ENCODE measurements at places on chromosomes 4 and X.

- DNase-seq, result no peak
These were observed 1293.6 kb upstream of the TENM3 start for GRCh38 chr4:180949424-180950213.

DNA sequence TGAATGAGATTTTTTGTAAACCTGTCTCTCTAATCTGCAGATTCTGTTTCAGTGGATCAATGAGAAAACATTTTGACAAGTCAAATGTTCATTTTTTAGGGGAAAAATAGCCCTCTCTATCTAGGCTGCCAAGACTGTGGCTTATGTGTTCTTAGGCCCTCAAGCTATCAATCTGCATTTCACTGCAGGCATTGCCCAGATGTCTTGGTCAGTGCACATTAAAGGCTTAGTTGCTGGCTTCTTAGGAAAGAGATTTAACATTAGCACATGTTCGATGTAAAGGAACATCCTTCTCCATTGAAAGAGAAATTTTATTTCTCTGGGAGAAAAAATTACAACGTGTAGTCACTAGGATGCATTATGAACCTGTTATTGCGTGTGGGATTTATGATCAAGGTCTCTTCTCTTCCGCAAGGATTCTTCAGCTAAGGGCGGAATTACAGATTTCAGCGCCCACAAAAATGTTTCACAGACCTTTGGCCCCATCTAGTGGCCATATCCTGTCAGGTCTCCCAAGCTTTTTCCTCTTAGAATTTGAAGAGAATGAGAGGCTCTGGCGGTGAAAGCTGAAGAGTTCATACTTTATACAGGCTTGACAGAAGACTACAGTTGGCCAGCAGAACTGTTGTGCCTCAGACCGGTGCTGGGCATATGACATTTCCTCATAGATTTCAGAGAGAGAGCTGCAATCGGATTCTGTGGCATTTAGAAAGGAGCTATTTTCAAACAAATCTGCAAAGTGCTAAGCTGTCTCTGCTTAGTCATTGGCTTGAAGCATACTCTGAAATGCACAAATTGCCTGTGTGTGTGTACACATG, 144.6 kb upstream of the NOCT start:
- peak; percentile 91 for DNase-seq

DNA sequence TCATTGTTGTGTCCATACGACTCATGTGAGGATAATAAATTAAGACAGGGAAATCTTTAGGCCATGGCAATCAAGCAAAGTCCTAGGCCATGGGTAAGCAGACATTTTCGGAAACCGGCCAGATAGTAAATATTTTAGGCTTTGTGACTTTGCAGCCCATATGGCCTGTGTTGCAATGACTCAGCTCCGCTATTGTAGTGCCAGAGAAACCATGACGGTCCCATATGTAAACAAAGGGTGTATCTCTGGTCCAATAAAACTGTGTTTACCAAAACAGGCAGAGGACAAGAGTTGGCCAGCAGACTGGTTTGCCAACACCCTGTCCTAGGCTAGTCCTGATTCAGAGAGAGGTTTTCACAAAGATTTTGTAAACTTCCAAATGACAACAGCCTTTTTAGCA, 5.0 kb downstream of the FAM114A1 start:
- no peak for DNase-seq

GRCh38 chrX:78661836-78662235, 2.7 kb upstream of the RTL3 start:
- no peak for DNase-seq

DNA sequence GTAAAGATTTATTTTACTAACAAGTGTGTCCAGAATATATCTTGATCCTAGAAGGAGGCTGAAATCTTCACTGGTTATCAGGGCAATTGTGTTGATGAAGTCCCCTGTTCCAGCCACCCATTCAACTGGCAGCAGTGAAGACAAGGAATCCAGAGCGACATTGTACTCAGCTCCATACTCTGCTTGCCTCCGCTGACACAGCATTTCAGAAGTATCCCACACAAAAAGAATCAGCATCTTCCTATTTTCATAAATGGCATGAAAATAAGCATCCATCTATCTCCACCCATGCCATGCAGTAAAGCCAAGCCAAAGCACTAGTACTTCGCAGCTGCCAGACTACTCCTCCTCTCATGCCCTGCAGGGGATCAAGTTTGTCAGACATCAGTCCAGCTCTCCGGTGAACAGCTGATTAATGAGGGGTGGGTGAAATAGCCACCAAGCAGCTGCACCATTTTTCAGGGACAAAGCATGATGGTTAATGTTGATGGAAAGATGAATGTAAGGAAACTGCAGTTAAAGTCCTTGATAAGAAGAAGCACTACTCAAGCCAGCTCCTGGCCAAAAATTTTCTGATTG, 54.0 kb downstream of the COL25A1 start:
- DNase-seq, result no peak

DNA sequence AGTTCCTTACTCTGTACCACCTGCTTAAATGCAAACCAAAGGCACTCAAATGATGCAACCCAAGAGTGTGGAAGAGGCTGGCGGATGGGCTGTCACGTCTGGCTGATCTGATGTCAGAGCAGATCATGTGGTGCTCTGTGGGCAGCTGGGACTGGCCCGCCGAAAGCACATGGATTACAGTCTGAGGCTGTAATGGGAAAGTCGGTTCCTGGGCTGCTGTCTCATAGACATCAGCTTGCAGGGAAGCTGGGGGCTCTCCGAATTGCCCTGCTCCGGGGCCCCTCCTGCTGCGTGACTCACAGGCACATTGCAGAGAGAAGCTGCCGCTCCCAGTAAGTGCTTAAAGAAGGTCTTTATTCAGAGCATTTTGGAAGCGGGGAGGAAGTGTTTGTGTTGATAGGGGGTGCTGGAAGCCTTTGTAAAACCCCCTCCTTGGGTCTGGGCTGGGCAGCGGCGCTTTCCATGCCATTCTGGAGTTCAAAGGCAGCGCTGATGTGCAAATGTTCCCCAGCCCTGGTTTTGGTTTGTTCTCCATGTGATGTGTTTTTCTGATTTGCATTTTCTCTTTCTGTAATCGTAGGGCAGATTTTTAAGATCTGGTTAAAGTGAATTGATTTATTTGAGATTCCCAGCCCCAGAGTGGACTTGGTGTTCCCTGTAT, 181.1 kb downstream of the LARP7 start:
- no peak for DNase-seq

DNA sequence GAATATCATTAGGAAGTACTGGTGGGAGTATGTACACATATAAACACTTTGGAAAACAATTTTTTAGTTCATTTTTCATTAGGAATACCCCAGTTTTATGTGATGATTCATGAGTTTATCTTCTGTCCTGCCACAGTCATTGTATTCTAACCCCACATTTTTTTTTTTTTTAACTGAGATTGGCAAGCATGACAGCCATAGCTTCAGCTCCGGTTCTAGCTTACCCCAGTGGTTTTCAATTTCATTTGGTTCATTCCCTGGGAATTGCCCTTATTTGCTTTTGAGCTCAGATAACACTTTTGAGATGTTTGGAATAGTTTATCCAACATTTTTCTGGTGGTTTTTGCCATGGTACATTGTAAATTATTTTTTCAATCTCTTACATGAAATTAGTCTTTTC, 21.0 kb upstream of the FMR1 start:
- no peak for DNase-seq

- DNase-seq, result no peak
These were observed 124.9 kb downstream of the STOX2 start for GRCh38 chr4:184030036-184030435.

DNA sequence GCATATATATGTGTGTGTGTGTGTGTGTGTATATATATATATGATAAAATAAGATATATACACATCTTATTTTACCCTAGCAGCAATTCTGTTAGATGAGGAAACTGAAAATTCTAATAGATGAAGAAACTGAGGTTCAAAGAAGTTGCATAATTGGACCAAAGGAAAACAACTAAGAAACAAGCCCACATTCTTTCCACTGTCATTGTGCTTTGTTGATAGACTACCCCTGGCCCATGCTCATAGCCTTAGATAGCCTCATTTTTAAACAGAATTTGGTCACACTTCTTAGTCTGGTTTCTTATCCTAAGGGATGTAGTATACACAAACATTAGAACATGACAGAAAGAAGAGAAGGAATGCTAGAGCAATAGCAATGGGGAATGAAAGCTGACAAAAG, 138.8 kb downstream of the NDST3 start:
- no peak for DNase-seq

DNA sequence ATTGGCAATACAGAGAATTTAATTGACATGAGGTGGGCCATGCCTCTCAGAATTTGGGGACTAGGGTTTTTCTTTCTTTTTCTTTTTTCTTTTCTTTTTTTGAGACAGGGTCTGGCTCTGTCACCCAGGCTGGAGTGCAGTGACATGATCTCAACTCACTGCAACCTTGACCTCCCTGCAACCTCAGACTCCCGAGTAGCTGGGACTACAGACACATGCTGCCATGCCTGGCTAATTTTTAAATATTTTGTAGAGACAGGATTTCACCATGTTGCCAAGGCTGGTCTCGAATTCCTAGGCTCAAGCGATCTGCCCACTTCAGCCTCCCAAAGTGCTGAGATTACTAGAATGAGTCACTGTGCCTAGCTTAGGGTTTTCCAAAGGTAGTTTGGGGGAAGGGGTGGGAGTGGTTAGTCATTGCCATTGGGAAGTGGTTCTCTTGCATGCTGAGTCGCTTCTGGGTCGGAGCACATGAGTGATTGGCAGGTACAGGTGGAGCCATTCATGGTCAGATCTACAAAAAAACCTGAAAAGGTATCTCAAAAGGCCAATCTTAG, 54.5 kb downstream of the MID2 start:
- DNase-seq, result no peak

GRCh38 chr4:62006108-62006507, 806.0 kb downstream of the ADGRL3 start:
- no peak for DNase-seq

DNA sequence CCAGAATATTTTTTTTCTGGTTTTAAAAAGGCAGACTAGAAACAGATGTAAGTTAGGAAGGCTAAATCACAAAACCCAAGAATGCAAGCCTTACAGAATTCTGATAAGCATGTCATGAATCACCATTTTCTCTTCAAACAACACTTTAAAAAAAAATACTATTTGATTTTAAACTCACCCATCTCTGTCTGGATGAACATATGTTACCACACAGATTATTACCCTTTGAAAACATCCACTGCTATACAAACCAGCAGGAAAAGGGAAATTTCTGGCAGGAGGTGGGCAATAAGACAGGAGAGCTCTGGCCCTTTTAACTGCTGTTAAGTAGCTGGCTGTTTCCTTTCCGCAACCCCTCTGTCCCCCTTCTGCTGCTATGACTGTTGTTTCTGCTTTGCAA, 317.7 kb upstream of the NOCT start:
- DNase-seq, result no peak

DNA sequence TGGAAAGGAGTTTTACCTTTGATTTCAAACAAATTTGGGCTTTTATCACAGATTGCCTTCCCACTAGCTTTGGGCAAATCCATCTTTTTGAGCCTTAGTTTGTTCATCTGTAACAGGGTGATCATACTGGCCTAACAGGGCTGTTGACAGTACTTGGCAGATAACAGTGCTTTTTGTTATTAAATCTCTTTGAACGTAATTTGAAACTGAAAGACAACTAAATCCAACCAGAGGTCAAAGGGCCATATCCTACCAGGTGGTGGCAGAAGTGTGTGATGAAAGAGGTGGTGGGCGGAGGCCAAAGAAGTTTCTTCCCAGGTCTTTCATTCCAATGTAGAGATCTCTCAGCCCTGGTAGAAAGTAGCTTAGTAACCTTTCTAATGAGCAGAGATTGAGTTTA, 35.2 kb upstream of the TADA2B start:
- no peak for DNase-seq

DNA sequence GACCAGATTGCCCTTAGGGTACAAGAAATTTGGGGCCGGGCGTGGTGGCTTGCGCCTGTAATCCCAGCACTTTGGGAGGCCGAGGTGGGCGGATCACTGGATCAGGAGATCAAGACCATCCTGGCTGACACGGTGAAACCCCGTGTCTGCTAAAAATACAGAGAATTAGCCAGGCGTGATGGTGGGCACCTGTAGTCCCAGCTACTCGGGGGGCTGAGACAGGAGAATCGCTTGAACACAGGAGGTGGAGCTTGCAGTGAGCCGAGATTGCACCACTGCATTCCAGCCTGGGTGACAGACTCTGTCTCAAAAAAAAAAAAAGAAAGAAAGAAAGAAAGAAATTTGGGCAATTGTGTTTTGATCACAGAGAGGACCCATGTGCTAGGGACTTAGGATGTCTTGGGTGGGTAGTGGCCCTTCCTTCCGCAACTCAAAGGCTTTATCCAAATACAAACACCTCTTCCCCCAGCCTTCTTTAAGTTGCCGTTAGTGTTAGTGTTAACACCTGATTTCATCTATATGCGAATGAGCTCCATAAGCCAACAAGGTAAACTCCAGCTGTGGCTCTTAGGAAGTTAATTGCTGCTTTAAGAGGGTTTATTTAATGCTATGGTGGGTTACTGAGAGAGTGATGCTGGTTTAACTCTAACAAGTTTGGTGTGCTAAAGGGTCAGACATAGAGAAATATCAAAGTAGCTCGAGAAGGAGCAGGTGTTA, 8.6 kb upstream of the CCDC110 start:
- DNase-seq, result no peak

GRCh38 chr4:152101556-152102435, 341.0 kb upstream of the GATB start:
- DNase-seq, result no peak

DNA sequence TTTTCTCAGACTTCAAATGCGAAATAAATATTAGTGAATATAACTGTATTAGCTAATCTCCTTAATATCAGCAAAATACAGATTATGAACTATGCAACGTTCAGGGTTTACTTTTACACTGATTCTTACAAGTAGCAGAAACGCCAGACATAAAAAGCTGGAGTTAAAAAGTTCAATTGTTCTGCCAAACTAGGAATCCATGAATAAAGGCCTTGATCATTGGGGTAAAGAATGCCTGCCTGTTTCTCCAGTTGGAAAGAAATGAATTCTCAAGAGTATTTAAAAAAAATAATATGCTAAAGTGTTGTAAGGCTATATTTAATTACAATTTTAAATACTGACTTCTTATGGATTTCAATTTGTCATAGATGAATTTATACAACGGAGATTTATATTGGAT, 612.2 kb downstream of the DMD start:
- no peak for DNase-seq

GRCh38 chrX:151922692-151923091, 10.0 kb downstream of the MAGEA4 start:
- DNase-seq, result no peak

DNA sequence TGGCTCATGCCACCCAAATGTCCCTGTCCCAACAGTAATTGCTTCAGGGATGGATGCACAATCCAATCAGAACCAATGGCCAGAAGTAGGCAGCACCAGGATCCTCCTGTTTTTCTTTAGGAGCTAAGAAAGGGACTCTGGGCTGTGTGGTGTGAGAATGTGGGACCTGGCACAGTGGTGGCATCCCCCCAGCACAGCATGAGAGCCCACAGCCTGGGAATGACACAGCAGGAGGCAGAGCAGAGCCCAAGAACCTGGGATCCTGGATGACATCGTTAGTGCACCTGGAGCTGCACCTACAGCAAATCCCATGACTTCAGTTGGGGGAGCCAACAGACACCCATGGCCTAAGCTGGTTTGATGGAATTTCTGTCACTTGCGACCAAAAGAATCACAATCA, 70.7 kb upstream of the C4orf50 start:
- DNase-seq, result no peak
